ENCODE measurements at places on chromosomes 1 and 21.

DNA sequence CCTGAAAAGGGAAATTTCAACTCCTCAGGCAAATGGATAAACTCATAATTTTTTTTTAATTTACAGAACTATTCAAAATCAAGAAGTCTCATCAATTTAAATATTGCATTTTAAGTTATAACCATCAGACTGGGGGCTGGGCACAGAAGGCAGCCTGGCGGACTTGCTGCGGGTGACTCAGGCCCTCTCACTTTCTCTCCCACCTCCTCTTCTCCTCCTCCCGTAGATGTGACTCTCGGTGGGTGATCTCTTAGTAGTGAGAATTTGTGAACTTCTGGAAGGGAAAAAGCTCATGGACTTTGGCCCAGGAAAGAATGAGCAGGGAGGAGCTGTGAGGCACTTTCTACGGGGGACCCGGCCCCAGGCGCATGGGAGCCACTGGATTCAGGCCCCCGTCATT, 32.9 kb downstream of the CLIC6 start:
- DNase-seq, result no peak

DNA sequence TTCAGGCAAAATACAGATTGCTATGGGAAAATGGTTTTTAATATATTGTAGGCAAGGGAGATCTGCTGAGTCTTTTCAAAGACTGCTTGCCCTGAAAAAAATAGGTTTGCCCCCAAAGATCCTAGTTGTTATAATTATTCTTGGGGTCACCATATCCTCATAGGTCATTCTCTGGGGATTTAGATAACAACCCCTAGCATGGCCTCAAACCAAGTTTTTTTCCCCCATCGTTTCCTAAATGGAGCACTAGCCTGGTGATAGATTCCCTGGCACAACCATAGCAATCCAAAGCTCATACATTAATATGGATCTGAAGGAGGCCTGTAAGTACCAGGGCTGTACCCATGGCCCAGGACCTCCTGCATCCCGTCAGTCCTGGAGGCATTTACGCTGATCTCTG, 315.2 kb downstream of the BACH1 start:
- no peak for DNase-seq

DNA sequence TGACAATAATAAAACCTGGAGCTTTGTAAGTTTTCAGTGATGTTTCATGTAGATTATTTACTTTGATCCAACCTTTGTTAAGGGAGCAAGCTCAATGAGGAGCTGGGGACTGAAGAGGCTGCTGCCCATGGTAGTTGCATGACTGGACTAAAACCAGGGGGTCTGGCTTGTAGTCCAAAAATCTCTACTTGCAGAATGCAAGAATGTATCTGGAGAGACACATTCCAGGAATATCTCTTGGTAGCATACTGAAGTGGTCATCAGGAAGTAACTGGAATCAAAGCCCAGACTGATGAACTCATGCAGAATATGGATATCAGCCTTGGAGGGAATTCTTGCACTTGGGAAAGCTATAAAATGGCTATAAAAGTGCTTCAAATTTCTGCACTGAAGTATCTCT, 5.8 kb upstream of the KIAA0040 start:
- no peak for DNase-seq

DNA sequence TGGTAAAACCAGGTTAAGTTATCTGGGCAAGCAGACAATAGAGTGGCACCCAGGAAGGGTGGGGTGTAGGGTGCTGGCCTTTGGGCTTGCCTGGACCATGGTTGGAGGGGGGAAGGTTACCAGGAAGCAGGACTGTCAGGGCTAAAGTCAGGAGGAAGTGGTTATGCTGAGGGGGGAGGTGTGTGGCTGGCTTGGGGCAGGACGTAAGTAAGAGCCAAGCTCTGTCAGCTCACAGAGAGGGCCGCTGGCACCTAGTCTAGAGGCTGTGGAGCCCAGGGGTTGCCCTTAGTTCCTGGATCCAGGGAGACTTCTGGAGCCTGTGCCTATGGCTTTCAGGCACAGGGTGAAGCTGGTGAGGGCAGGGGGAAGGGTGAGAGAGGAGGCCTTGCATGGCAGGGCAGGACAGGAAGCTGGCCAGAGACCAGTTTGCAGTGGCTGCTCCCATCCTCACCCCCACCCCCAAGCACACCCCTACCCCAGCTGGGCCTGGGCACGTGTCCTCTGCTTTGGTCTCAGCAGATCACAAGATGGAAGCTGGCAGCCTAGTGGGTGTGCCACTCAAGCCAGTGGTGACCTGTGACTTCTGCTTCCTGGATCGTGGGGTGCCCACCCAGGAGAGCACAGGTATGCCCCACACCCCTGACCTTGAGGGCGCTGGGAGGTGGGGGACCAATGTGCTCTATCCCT, 20.5 kb upstream of the SMYD3 start:
- no peak for DNase-seq

DNA sequence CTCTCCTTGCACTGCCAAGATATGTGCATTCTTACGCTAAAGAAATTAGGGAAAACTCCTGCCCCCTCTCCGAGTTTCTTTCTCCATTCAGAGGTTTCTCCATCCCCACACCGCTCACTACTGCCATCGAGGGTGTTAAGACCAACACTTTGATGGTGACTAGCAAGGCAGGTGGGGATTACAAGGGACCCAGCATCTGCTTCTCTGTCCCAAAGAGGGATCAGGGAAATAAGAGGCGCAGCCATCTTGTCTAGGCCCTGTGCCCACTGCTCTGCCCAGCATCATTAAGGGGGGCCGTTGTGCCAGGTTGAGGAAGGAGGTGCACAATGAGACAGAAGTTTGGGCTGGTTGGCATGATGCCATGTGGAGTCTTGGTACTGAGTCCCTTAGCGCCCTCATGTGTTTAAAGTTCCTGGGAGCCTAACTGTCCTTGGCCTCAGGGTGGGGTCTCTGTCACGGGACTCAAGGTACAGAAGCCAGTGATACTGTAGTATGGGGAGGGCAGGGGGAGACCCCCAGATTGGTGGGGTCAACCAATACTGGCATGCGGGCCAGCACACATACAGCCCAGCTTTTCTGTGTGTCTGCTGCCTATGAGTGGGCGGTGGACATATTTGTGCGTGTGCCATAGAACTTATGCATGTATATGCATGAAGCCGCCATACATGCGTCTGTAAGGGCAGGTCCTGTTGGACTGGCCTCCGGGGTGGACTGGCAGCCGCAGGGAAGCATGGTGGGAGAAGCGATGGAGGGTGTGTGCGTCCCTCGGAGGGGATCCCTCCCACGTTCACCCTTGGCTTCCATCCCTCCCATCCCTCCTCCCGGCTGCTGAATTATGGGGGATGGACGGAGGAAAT, 5.5 kb downstream of the EFNA3 start:
- DNase-seq, result no peak

DNA sequence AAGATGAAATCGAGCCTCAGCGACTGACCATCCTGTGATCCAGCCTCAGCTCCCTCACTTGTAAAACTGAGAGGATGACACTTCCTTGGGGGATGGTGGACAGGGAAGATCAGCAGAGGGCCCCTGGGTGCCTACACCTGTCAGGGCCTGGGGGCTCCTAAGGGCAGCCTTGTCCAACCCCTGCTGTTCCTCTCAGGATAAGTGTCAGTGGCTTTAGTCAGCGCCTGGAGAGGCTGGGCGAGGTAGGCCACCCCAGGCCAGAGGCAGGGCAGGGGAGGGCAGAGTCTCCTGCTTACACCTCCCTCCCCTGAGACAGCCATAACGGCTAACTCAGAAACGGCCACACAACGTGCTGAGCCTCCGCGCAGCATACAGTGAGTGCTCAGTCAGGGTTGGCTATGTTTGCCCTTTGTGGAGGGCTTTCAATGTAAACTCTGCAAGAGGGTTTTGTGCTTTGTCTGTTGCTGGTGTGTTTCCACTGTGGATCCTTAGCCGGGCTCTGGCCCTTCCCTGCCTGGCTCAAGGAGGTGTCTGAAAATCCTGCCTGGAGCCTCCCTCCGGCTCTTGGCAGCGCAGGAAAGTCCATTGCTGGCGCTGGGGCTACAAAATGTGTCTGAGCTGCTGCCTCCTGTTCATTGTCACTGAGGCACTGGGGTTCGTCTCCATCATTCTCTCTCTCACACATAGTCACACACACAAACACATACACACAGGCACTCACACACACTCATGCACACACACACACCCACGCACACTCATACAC, 588.4 kb downstream of the PTPRU start:
- DNase-seq, result no peak

DNA sequence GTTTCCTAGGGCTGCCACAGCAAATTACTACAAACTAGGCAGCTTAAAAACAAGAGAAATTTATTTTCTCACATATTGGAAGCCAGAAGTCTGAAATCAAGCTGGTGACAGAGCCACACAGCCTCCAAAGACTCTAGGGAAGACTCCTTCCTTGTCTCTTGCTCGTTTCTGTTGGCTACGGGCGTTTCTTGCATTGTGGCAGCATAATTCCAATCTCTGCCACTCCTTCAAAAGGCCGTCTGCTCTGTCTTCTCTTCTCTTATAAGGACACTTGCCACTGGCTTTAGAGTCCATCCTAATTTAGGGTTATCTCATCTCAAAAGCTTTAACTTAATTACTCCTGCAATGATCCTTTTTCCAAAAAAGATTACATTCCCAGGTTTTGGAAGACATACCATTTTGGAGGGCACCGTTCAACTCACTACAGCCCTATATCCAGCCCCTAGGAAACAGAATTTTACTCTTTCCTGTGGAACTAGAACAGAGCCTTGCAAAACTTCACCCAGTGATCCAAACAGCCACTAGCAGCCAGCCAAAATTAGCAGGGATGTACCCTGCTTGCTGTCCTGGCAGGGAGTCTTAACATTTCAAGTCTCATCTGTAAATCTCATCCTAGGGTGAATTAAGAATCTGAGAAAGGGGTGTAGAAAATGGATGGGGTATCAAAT, 9.2 kb downstream of the STYXL2 start:
- no peak for DNase-seq

DNA sequence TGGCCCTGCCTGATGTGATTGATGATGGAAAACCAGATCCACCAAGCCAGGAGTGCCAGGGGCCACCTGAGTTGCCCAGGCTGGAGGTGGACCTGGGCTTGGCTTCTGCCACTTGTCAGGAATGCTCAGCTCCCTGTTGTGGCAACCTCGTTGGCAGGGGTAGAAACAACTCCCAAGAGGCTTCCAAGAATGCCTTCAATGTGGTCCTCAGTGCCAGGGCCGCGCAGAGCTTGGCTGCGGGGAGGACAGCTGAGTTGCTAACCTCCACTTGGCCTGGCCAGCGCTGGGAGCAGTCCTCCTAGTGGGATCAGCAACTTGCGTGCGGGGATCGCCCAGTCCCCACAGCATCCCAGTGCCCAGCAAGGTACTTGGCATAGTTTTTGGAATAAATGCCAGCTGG, 9.0 kb downstream of the MYOM3 start:
- no peak for DNase-seq

GRCh38 chr1:206470692-206471414, 577 bp downstream of the IKBKE start:
- DNase-seq, result peak; percentile 10

DNA sequence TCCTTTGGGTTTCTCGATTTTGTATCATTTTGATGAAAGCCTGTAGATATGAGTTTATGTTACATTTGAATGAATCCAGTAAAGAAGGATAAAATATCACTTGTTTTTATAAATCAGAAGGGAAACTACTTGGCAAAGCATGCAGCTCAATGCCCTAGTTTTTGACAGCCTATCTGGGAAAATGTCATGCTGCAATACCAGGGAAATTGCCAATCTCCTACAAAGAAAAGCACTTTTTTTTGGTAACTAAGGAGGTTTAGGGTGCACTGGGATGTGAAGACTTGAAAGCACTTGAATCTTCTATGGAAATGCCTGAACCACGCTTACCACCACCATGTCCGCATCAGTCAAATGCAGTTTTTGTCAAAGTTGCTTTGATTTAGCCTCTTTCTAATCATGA, 446.9 kb upstream of the LRRC7 start:
- no peak for DNase-seq

- DNase-seq, result no peak
Measured at GRCh38 chr1:67807282-67807681, 26.0 kb downstream of the GNG12 start.

DNA sequence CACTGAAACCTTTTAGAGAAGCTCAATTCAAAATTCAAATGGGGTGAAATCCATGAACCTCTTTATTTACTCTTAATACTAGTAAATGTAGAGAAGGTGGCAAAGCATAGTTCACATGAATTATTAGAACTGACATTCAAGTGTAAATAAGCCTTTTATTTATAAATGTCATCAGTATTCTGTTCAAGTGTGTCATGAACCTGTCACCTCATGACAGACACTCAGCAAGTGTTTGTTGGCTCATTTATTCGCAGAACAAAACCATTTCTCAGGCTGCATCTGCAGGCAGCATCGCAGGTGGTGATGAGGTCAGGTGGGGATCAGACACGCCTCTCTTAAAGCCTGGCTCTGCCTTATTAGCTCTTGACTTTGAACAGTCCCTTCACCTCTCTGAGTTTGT, 116.6 kb downstream of the SETD4 start:
- DNase-seq, result no peak

DNA sequence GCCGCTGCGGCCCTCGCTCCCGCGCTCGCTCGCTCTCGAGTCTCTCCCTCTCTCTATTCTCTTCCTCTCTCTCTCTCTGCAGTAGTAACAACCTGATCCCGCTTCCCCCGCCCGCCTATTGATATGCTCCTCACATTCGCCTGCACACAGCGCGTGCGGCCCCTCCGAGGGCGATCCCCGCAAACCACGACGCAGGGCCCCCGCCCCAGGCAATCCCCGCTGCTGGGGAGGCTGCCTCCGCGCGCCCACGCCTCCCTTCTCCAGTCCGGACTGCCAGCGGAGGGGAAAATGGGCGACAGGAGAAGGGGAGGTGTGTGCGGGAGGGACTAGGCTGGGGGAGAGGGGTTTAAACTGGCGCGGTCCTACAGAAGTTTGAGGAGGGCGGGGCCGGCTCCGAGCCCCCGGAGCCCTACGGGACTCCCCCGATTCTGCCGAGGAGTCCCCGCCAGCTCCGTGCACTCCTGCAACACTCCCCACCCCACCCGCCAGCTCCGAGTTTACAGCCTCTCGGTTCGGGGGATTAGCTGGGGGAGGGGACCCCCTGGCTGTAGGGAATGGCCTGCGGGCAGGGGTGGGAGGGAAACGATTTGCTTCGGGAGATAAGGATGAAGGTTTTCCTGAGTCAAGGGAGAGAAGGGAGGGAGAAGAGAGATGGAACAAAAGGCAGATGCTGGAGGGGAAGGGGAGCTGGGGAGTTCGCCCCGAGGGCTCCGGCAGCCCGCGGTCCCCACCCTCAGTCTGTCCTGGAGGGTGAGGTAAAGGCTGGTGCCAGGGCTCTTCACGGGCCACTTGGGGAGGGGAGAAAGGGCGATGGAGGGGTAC, 66.6 kb downstream of the SYT2 start:
- DNase-seq, result no peak

- DNase-seq, result no peak
Measured at GRCh38 chr1:178057912-178058534, 35.9 kb upstream of the RASAL2 start.

GRCh38 chr1:228514421-228514820, 27.2 kb downstream of the RNF187 start:
- DNase-seq, result no peak

- no peak for DNase-seq
Measured at GRCh38 chr1:77571642-77572041, 110.8 kb downstream of the ZZZ3 start.

- no peak for DNase-seq
Measured at GRCh38 chr1:227884370-227885134, 63.2 kb downstream of the WNT9A start.
